ENCODE measurements at places on chromosomes 12 and 14.

DNA sequence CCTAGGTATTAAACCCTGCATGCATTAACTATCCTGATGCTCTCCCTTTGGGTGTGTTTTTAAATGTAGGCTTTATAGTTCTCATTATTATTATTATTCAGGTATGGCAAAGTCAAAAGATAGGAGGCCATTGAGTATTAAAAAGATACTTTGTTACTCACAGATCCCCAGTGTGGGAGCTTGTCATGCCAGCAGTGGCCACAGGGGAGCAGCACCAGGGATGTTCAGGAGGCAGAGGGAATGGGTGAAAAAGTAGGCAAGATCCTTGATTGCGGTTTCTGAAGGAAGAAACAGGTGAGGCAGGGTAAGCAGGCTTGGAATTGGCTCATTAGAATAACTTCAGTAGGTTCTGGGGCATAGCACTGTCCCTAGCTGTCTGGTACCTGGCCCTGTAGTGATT is 382.2 kb downstream of the MED13L start:
- no peak for DNase-seq

DNA sequence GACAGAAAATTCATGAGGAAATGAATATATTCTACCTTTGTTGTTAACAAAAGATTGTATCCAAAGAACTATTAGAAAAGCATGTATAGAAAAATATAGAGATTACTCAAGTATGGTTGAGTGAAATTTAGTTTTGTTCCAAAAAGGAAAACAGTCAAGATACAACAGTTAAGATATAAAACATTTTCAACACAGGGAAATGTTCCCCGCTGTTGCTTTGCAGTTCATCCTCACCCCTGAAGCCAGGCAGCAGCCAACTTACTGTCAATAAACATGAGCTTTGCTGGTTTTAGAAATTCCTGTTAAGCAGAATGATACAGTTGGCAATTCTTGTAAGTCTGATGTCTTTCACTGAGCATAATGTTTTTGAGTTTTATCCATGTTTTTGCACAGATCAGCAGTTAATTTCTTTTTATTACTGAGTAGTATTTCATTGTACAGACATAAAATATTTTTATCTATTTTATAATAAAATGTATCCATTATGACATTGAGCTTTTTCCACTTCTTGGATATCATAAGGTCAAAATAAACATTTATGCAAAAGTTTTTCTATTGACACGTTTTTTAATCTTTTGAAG is 1.2 kb upstream of the CLEC2B start:
- no peak for DNase-seq

DNA sequence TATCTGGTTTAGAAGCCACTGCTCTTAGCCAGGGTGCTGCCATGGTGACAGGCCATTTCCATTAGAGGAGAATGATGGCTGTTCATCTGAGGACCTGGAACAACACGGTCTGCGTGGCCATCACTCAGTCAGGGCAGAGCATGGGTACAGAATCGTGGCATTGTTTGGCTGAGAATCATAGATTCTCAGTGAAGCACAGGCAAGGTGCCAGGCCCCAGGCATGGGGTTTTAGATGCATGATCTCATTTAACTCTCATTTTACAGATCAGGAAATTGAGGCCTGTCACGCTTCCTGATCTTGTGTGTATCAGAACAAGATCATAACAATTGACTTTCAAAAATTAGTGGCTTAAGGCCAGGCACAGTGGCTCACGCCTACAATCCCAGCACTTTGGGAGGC is 26.8 kb upstream of the IRF2BPL start:
- peak; percentile 22 for DNase-seq

- no peak for DNase-seq
Measured at GRCh38 chr14:77100961-77101360, 2.9 kb downstream of the CIPC start.

DNA sequence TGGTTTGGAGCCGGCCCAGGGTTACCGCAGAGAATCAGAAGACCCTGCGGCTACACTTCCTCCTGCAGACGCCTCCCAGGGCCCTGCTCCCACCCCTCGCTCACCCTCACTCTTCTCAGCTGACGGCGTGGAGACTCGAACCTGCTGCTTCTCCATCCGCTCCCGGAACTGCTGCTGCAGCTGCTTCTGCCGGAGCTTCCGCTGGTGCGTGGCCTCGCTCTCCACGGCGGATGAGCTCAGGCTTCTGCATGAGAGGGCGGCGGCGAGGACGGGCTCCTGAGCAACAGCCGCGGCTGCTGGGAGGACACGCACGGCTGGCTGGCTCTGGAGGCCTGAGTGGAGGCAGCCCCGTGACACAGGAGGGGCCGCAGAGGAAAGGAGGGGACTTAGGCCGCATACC is 33.3 kb downstream of the RAD52 start:
- no peak for DNase-seq

DNA sequence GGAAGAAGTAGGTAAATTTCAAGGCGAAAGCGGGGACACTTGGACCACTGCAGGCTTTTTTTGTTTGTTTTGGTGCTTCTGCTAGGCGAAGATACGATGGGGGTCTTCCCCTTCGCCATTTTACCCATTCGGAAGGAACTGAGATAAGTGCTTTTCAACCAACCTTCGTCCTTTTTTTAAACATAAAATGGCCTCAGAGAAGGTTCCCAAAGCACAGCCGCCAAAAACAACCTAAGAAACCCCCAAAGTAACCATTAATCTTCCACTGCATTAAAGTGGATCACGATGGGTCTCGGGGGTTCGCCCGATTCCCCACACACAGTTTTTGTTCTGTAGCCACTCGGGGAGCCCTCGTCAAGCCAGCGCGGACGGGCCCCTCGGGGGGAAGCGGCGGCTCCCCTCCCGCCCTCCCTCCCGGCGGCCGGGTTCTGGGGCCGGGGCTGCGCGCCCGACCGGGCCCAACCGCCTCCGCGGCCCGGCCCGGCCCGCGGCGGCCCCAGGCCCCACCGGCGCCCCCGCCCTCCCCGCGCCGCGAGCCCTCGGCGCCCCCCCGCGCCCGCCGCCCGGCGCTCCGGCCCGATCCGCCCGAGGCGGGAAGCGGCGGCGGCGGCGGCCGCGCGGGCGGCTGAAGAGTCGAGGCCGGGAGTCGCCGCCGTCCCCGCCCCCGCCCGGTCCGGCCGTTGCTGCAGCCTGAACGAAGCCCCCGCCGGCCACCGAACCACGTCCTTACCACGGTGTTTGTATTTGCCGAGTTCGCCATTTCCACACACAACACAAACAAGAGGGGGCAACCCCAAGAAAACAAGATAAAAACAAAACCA is 790 bp downstream of the GTF2A1 start:
- peak; percentile 53 for DNase-seq

DNA sequence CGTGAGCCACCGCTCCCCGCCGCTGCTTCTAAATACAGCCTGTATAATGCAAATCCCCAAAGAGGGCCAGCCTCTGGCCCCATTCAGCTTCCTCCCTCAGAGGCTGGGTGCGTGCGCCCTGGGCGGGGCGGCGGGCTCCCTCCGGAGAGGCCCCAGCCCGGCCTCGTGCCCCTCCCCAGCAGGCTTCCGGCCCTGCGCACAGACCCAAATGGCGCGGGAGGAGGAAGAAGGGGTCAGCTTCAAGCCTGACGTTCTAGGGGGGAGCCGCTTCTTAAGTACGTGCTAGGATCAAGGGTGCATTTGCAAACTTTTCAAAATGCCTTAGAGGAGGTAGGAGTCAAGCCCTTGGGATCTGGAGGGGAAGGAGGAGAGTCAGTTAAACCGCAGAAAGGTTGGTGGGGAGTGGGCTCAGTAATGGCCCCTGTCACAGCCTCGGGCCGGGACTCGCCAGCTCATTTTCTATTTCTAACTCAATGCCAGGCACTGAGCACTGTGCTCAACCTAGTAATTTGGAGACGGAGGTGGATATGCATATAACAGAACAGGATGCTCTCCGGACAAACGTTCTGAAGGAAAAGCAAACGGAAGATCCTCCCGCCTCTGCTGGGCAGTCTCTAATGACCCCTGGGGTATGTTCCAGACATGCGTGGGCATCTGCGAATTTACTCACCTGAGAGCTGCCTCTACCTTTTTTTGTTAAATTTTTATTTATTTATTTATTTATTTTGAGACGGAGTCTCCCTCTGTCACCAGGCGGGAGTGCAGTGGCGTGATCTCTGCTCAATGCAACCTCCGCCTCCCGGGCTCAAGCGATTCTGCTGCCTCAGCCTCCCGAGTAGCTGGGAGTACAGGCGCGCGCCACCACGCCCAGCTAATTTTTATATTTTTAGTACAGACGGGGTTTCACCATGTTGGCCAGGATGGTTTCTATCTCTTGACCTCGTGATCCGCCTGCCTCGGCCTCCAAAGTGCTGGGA is 32.3 kb downstream of the NINJ2 start:
- no peak for DNase-seq

Measured in NCI-H2081 (cell line).